ENCODE measurements at places on chromosomes 12 and 14.

GRCh38 chr12:108234158-108234557 is 105.0 kb downstream of the CMKLR1 start:
- peak; percentile 7 for DNase-seq

DNA sequence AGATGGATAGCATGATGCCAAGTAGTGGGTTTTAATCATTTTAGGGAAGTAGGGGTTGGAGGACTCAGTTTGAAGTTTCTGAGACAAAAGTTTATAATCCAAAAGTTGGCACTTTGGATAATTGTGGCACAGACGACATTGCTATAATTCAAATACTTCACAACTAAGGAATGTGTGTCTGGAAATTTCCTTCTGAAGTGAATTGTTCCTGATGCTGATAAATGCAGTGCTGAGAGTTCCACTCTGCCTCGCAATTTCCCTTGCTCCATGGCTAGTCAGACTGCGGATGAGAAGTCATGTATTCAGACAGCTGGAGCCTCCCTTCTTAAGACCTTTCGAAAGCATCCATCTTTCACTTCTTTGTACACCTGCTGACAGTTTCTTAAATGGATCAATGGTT is 393.3 kb upstream of the PRICKLE1 start:
- DNase-seq = no peak

DNA sequence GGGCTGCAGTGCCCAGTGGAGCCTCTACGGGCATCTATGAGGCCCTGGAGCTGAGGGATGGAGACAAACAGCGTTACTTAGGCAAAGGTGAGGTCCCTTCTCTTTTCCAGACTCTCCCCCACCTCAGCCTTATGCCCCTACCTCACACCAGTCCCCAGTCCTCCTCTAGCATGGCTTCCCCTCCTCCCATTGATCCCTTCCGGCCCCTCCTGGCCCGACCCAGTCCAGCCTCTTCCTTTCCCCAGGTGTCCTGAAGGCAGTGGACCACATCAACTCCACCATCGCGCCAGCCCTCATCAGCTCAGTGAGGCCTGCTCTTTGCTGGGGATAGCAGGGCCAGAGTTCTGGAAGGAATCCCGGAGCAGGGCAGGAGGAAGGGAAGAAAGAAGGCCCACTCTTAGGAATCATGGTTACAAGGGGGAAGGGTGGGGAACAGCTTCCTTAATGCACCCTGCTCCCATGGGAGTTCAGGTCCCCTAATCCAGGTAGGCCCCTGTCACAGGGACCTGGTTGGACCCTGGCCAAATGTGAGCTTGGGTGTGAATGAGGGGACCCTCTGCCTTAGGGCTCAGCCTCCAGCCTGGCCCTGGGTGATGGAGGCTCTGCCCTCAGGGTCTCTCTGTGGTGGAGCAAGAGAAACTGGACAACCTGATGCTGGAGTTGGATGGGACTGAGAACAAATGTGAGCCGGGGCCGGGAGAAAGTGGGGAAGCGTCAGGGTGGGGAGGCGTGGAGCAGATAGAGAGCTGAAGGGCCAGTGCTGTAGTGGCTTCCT is 2.2 kb downstream of the ENO2 start:
- DNase-seq = no peak

DNA sequence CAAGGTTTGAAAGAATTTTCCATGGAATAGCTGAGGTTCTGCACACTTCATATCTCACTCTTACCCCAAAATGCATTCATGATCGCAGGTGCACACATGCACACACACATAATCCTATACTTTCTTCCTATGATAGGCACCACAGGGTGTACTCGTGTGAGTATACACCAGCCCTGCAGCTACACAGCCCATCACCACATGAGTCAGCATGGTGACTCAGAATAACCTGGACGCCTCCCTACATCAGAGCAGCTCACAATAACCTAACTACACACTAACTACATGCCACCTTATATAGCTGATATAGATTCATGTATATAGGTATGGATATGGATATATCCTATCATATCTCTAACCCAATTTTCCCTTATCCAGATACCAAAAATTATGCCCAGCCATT is 850.2 kb upstream of the TMEM132C start:
- no peak for DNase-seq

GRCh38 chr14:34951286-34951685 is 31.5 kb upstream of the SRP54 start:
- DNase-seq = no peak

DNA sequence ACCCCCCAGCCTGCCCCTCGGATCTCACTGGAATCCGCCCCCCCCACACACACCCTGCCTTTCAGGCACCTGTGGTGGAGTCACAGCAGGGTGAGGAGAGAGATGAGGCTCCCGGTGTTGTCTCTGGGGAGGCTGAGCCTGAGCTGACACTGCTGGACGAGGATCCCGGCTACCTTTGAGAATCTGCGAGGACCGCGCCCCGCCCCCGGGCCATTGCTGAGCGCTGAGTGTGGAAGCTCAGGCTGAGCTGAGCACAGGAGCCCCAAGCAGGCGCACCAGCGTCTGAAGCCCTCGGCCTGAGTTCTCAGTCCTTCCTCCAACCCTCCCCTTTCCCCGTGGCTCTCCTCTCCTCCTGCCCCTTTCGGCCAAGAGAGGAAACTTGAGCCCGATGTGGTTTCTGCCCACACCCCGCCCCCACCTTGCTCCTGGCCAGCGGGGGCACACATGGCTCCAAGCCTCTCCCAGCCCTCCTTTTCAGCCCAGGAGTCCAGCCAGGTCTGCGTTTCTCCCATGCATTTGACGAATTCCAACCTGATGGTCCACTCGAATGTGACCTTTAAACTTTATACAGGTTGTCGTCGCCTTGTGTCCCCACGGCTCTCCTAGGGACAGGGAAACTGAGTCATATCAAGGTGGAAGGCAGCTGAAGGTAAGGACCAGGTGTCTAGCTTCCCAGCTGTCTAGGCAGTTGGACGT is at the start of gene NFE2:
Gene NFE2 (minus strand): TSS at position 284 of the 696 bp plus-strand sequence. CDS start 5,767 bp downstream, outside the sequence.
- DNase-seq = peak; percentile 65

GRCh38 chr14:100230361-100230760 is 8.6 kb upstream of the YY1 start:
- DNase-seq = no peak

GRCh38 chr12:12975322-12976077 is 23.5 kb upstream of the GPRC5D start:
- DNase-seq = no peak

DNA sequence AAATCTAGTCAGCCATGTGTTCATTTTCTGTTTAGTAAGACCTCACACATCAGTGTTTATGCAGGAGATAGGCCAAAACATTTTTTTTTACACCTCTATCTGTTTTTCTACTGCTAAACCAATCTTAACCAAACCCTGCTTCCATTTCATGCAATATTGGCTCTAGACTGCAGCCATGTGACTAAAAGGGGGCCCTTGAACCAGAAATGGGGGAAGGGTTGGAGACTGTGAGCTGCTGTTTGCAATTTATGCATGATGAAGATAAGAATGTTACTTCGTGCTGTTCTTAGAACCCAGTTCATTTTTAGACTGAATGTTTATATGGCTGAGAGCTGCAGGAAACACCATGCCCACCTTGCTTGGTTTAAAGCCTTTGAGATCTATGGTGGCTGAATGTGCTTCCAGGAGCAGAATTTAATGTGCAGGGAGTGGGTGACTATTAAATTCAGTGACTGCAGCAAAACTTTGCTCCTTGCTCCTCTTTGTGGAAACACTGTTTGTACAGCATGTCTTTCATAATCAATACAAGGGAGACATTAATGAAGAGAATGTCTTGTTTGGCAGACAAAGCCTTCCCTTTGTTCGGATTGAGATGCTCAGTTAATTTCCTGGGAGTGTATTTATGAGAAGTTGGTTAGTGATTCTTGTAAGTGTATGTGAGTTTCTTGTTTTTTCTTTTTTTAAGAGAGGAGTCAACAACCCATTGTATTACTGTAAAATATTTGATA is 53.6 kb downstream of the CHST11 start:
- no peak for DNase-seq

GRCh38 chr12:50317203-50317602 is 33.9 kb upstream of the LIMA1 start:
- no peak for DNase-seq

GRCh38 chr12:77855548-77855947 is 24.9 kb downstream of the NAV3 start:
- no peak for DNase-seq

- no peak for DNase-seq
Observed at GRCh38 chr12:1841586-1842182, 21.3 kb downstream of the LRTM2 start.

- DNase-seq = no peak
Observed at GRCh38 chr14:104090071-104090748, 4.7 kb downstream of the ASPG start.

DNA sequence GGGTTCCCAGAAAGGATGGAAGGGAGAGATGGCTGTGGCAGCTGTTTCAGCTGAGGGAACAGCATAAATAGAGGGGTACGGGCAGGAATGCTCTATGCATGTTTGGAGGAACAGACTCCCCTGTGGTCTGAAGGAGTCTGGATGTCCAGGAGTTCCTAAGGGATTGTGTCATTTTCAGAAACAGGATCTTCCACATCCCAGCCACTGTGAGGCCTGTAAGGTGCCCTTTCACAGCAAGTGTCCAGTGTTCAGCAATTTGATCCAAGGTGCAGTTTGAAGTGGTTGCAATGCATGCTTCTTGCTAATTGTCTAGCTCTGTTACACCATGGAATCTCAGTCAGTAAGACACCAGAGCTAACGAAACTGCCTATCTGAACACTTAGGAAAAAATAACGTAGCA is 46.7 kb upstream of the TCL1A start:
- DNase-seq = peak; percentile 20
